Stimulated activated CD4-positive, alpha-beta T cell treated with anti-CD3 and anti-CD28 coated beads, Interleukin-15, amount 100 ng/mL, for 24 hours (primary cell): ENCODE measurements at places on chromosomes 1 and 21.
A peak's percentile ranks its signal among the peaks of the same experiment; 100 is the strongest.

GRCh38 chr1:3516481-3516869, 62.0 kb downstream of the ARHGEF16 start:
- DNase-seq: no peak

DNA sequence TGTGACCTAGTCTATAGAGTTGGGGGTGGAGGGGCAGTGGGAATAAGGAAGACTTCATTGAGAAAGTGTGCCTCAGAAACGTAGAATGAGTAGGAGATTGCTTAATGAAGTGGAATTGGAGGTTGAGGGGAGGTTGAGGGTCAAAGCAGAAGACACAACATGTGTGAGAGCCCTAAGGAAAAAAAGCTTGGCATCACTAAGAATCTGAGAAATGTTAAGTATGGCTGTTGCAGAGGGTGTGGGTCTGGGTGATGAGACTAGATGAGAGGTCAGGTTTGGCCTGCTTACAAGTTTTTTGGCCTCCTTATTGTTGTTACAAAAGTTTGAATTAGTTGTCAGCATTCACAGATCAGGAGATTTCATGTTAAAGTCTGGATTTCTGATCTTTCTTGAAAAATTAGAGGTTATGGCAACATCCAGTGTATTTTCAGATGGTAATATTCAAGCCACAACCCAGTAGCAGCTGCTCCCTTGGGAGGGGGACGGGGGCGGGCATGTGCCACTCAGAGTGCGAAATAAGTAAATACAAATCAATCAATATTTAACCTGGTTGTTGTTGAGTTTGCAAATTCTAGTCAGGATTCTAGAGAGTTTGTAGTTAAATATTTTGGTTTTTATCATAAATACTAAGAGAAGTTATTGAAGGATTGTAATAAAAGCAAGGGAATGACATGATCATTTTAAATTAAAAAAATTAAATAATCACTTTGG, 4.3 kb downstream of the MAN1A2 start:
- no peak for DNase-seq

- DNase-seq: no peak
Observed at GRCh38 chr1:214976665-214977064, 105.9 kb upstream of the KCNK2 start.

GRCh38 chr1:17653728-17654351, 101.3 kb upstream of the ACTL8 start:
- DNase-seq: peak; percentile 51

GRCh38 chr21:23725576-23725975, 1881.7 kb downstream of the MRPL39 start:
- DNase-seq: no peak
